Activated T-cell treated with anti-CD3 and anti-CD28 coated beads, Interleukin-2, amount 50 U/mL, for 72 hours (primary cell): ENCODE measurements at places on chromosomes 1 and 21.

- no peak for DNase-seq
These were observed 117.9 kb downstream of the PLPP3 start for GRCh38 chr1:56461158-56462127.

DNA sequence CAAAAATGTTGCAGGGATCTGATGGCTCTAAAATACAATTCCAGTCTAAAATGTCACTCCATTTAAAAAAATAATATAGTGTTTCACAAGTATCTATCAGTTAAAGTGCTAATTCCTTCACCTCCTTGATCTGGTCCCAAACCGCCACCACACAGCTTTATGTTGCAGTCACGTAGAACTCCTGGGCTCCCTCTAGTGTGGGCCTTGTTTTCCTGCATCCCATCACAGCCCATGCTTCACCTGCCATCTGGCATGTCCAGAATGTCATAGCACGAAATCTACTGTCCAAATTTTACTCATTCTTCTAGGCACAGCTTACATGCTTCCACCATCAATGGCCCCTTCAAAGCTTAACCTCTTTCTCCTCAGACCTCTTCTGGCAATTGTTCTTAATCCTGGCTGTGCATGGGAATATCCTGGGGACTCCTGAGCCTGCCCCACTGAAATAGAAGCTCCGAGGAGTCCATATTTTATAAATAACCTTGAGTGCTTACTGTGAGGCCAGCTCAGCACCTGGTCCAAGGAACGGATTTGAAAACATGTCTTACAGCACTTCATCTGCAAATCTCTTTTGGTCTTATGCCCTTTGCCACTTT lies 15.5 kb downstream of the FYB2 start:
- DNase-seq, result peak; percentile 9

DNA sequence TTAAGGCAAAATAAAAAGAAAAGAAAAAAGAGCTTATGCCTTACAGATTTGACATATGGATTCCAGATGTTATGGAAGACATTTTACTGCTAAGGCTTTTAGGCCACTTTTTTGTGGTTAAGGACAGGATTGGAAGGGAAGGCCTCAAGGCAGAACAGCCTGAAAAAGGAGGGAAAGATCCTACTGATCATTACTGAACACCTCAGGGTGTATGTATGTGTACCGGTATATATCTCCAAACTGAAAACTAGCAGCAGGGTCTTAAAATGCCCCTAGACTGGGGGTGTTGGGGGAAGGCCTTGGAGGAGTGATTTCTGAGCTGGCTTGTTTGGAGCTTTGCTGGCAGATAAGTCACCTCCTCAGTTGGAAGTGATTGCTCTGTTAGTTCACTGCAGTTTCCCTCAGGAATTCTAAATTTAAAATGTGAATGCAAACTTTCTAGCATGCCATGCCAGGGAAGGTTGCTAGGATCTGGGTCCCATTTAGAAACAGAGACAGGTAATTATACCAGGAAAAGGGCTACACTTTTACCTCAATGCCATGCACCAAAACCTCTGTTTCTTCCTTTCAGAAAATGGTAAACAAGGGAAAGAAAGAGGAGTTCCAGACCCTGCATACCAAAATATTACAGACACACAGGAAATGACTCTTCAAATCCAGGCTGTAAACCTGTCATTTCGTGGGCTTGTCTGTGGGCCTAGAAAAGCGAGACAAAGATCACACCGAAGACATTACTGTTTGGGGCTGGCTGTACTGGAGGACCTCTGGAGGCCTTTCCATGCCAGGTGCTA lies 15.0 kb downstream of the C1orf52 start:
- no peak for DNase-seq

DNA sequence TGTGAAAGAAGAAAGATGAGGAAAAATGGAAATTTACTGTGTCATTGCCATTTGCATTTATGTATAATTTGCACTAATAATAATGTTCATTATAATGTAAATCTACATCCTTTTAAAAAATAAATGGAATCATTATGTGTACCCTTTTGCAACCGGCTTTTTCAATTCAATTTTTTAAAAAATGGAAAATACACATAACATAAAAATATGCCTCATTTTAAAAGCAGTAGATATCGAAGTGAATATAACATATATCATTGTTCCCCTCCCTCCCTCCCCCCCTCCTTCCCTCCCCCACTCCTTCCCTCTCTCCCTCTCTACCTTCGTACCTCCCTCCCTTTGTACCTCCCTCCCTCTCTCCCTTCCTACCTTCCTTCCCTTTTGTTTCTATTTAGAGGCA lies 33.0 kb downstream of the UBE4B start:
- no peak for DNase-seq

DNA sequence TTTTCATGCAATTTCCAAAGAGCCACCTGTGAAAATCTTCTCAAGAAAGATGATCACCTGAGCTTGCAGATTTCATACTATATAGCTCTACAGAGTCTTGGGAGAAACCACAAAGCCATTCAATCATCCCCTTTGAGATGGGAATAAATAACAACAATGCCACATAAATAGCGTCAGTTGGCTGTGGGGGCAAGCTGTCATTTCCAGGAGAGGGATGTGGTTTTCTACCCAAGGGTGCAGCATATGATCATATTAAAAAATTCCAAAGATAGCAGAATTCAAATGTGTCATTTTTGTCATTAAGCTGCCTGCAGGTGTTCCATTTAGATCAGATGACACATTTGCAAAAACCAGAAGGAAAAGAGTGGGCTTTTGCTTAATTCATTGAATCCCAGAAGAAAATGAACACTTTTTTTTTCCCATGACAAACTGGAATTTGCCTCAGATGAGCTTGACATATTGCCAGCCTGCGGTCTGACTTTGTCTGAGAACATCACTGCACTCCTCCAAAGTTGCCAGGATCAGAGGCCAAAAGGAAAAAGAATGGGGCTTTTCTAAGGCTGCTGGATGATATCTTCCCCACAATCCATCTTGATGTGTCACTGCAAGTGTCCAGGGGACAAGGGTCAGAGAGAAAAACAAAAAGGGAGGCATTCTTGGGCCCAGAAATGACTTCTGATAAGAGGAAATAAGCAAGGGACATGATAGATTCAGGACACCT lies 314.1 kb upstream of the USP25 start:
- DNase-seq, result no peak

DNA sequence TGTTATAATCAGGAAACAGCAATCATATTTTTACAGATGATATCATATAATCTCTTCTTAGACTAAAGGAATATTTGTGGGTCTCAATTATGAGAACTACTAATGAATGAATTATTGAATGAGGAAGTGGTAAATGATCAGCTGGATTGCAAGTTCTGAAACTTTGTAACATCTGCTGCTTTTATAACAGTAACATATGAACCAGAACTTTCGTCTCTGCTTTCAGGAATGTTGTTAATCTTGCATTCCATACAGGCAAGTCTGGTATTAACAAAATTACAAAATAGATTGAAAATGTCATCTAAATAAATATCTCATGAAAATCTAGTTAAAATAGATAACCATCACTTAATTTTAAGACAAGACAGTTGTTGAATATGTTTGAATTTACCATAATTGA lies 110.5 kb upstream of the COL11A1 start:
- no peak for DNase-seq

DNA sequence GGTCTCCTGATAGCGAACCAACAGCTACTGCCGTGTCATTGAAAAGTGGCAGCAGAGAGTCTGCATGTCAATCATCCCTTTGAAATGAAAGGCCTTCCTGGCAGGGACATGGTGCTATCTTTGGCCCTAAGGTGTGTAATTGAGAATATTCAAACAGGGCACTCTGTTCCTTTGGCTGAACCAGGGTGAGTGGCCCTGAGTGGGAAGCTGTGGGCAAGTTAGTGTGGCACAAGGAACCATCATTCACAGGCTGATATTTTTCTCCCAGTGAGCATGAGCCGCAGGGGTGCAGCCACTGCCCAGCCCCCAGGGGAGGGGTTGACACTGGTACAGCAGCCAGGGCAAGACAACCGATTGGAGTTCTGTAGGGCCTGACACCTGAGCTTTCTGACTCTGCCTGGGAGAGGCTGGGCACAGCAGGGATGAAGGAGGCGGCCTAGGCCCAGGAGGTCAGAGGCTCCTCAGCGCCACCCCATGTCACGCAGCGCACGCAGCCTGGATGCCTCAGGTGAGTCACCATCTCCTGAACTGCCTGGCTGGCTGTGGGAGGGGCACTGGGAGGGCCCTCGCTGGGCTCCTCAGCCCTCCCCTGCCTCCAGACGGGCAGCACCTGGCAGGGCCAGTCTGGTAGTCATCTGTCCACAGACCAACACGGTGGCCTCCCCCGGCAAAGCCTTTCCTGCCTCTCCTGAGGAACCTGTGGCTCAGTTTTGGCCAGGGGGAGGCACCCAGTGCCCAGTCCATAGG lies 13.2 kb downstream of the QSOX1 start:
- no peak for DNase-seq

GRCh38 chr1:26535201-26535600 lies 5.6 kb downstream of the RPS6KA1 start:
- DNase-seq, result no peak

GRCh38 chr21:33308586-33309490 lies 15.9 kb upstream of the IFNAR1 start:
- DNase-seq, result no peak

DNA sequence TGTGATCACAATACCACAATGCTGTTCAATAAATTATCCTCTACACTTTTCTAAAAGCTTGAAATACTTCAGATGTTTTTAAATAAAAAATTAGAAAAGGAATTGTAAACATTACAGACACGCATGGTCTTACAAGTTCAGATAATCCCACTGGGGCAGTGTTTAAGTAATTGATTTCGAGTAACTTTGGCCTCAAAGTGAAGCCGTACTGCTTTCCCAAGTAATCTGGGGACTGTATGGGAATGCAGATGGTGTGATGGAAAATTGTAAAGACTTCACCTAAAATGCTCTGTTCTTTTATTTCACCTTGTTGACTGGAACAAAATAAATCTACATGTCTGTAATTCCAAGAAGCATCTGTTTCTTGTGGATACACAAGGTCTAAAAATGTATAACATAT lies 401.7 kb upstream of the LYPLAL1 start:
- no peak for DNase-seq

DNA sequence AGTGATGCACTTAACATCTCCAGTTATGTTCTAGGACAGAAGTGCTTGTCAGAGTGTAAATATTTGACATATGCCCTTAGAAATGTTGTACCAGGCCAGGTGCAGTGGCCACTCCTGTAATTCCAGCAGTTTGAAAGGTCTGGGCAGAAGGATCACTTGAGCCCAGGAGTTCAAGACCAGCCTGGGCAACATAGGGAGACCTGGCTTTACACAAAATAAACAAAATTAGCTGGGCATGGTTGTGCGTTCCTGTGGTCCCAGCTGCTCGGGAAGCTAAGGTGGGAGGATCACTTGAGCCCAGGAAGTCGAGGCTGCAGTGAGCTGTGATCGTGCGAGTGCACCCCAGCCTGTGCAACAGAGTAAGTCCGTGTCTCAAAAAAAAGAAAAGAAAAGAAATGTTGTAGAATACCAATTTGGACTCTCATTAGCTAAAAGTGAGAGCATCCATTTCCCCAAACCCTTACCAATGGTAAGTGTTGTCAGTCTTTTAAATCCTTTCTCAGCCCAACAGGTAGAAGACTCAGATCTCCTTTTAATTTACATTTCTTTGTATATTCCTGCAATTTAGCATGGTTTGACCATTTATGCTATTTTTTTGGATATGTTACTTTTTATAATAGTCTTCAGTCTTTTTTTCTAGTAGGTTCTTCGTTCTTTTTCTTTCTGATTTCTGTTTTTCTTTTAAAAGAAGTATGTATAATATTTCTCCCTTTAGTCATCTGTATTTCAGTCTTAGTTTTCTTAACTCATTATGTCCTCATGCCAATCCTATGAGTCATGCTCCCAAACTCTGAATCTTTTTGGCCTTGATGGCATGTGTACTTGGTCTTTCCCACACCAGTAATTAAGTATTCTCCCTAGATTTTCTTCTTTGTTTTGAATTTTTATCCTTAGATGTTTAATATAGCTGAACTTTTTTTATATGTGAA lies 74.4 kb downstream of the CAMTA1 start:
- DNase-seq, result no peak

DNA sequence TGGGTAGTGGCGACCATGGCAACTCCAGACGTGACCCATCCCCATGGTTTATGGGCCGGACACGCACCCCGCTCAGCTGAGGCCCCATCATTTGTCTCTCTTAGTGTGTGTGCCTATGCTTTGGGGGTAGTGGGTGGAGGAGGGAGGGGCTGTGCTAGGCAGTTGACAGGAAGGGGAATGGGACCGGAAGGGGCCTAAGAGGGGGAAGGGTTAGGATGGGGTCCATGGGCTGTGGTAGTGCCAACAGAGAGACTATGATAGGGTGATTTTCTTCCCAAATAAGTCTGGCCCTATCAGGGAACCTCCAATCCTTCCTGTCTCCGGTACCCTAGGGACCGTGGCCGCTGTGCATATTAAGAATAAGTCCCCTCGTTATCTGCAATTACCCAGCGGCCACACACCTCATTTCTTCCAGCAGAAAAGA lies 9.9 kb downstream of the DMAP1 start:
- DNase-seq, result no peak

GRCh38 chr1:61007534-61008364 lies 74.6 kb upstream of the NFIA start:
- no peak for DNase-seq

GRCh38 chr1:206801467-206801866 lies 29.2 kb upstream of the IL10 start:
- DNase-seq, result no peak

- DNase-seq, result no peak
These were observed 101.8 kb downstream of the TMEM53 start for GRCh38 chr1:44572572-44572879.

DNA sequence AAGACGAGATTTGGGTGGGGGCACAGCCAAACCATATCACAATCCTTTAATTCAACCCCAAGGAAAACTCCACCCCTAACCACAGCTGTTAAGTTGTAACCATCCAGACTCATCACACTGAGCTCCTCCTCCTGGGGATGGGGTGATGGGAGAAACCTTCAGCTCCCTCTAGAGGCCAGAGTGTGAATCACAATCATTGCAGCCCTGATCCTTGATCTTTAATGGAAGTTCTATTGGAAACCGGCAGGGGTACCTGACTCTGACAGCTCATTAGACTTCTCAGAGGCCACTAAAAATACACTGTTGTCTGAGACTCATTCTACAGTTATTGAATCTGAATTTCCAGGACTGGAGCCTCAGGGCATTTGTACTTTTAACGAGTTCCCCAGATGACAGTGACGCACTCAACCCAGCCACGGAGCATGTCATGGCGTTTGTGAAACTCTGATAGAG lies 127.2 kb downstream of the IGSF21 start:
- peak; percentile 12 for DNase-seq

DNA sequence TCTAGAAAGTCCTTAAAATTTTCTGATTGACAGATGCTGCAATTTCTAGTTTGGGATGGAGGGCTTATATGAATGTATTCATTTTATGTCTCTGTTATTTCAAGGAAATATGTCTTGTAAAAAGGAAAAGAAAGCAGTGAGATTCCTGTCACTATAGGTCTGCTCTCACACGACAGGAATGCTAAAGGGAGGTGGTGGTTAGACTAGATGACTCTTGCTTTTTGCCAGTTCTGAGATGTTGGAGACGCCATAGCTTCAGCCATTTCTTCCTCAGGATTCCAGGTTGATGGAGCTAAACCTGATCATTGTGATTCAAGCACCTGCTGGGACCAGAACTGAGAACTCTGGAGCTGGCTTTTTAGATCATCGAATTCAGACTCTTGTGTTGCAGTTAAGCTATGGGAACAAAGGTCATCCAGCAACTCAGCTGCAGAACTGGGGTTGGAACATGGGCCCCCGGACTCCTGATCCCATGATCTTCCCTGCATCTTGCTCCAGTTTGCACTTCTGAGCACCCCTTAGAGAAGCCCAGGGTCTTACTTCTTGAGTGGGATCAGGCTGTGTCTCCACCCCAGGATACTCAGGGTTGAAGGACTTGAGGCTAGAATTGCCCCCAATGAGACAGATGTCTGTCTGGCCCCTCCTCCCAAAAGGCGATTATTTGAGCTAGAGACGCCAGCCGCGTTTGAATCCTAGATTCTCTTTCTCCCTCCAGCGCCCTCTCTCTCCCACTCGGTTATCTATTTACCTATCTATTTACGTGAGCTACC lies 46.7 kb upstream of the FOXO6 start:
- DNase-seq, result no peak
